H54 (cell line): ENCODE measurements at places on chromosomes 12 and 14.
A peak's percentile ranks its signal among the peaks of the same experiment; 100 is the strongest.

- DNase-seq = no peak
Measured at GRCh38 chr14:90297876-90298629, 33.7 kb downstream of the NRDE2 start.

- DNase-seq = peak; percentile 1
Measured at GRCh38 chr14:41062826-41063225, 543.9 kb upstream of the LRFN5 start.

- peak; percentile 75 for DNase-seq
Measured at GRCh38 chr12:122190842-122191668, 8.1 kb downstream of the LRRC43 start.

DNA sequence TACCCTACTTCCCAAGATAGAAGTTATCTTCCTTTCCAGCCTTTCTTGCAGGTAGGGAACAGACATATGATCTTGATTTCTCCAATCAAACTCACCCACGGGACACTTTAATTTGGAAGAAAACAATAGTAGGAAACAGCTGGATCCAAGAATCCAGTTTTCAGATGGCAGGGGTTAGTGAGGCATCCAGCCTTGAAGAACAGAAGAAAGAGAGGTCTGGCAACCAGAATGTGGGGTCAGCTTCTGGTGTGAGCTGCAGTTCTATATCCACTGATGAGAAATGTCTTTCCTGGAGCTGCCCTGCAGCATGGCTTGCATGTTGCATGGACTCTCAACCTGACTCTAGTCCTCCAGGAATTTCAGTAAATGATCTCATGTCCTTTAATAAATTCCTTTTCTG lies 83.8 kb downstream of the TTC8 start:
- no peak for DNase-seq

- DNase-seq = peak; percentile 56
Measured at GRCh38 chr14:104130974-104131651, 7.3 kb upstream of the KIF26A start.

GRCh38 chr14:24162093-24162492 lies 1.0 kb downstream of the IRF9 start:
- no peak for DNase-seq

GRCh38 chr12:43762596-43762995 lies 3.8 kb downstream of the IRAK4 start:
- DNase-seq = no peak

- DNase-seq = no peak
Measured at GRCh38 chr12:2825132-2825531, 9.7 kb downstream of the NRIP2 start.

GRCh38 chr14:79242666-79243065 lies 968.6 kb downstream of the DIO2 start:
- no peak for DNase-seq

GRCh38 chr14:41303506-41303905 lies 303.2 kb upstream of the LRFN5 start:
- no peak for DNase-seq

- no peak for DNase-seq
Measured at GRCh38 chr12:46490635-46491034, 118.1 kb upstream of the SLC38A2 start.

DNA sequence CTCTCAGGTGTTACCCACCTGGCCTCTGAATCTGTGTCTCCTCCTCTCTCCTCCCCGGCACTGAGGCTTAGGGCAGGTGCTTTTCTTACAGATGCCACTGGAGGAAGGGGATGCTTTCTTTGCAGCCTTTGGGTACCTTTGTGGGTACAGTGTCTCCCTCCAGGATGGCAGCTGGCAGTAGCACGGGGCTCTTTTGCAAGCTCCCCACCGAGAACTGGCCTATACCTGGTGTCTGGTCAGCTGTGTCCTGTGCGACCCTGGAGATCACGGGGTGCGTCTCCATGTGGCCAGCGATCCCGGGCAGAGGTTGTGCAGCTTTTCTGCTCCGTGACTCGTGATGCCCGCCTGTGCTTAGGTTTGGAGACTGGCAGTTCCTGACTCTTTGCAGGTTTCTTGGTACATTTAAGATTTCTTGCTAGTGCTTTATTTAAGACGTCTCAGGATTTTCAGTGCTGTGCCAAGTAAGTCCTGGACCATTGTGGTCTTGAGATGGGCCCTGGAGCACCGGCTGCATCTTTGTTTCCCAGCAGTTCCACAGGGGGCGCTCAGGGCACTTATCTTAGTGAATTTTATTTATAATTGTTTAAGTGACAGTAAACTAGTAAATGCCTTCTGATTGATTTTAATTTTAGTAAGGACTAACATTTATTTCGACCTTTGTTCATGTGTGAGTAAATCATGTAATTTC lies 68.9 kb downstream of the DDX51 start:
- DNase-seq = no peak

GRCh38 chr14:48955857-48956256 lies 630.3 kb downstream of the RPS29 start:
- no peak for DNase-seq

DNA sequence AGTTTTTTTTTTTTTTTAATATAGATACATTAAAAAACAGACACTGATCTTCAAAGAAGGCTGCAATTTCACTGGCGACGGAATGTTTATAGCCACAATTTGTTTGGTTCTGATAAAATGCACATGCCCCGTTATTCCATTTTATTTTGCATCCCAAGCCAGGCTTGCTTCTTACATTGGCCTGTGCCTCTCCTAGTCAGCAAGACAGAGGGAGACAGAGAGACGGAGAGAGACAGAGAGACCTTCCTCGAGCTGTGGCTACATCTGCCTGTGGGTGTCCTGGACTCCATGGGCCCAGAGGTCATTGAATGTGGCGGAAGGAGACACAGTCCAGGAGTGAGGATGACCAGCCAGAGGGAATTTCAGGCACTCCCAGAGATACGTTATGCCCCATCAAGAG lies 926.6 kb downstream of the VRK1 start:
- no peak for DNase-seq

- no peak for DNase-seq
Measured at GRCh38 chr12:14828892-14829291, 14.4 kb downstream of the ART4 start.

DNA sequence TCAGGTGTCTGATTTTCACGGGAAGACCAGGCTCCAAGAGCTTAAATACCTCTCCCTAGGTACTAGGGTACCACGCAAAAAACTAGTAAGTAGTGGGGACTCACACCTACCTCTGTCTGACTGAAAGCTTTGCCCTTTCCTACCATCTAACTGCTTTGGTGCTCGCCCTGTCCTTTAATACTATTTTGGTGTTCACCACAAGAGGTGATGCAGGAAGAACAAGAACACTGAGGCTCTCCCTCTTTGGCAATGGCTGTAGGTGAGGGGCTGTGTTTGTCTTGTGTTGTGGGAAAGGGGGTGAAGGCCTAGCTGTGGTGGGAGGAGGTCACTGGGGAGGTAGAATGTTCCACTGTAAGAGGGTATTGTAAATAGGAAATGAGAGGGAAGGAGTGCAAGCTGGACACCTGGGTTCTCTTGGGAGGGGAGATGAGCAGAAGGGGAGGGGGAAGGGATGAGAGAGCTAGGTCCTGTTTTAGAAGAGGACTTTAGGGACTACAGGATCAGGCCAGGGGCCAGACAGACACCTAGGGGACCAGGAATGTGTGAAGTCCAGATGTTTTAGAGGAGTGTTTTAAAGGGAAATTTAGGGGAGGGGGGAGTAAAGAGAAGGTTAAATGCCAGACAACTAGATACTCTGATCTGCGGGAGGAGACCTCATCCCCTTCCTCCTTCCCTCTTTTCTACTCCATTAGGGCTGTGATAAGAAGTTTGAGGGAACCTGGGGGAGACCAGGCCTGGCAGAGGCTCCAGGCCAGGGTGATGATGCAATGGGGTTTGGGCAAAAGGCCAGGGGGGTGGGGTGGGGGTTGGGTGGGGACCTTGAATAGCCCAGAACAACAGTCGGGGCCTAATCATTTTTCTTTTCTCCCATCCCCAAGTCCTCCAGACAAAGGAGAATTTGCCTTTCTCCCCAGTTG lies 2.1 kb downstream of the ITGA5 start:
- DNase-seq = no peak

DNA sequence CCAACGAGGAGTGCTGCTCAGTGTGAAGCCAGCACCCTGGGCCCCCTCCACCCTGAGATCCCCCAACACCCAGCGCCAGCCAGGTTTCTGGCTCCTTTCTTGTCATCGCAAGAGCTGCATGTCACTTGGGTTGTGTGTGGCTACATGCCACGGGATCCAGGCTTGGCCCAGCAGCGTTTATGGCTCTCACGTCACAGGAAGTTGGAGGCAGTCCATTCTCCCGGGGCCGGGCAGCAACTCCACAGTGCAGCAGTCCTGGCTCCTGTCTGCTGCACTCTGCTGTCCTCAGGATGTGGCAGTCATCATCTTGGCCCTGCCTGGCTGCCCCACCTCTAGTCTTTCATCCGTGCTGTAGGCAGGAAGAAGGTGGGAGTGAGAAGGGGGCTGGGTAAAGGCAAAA lies 78.3 kb downstream of the AACS start:
- DNase-seq = no peak

DNA sequence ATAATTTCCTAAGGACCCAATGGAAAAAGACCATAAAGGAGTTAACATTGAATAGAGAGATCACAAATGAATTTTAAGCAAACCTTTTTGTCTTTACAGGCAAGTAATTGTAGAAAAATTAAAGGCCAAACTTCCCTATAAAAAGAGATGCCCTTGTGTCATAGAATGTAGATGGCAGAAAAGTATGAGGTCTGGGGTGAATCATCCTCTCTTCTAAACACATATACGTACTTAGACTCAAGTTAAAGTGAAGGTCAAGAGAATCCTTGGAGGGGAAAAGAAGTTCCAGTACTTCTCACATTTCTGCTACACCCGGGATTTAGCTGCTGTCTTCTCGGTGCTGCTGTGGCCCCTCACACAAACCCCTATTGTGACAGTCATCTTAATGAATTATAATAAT lies 116.2 kb upstream of the ARID2 start:
- no peak for DNase-seq

GRCh38 chr12:50604640-50604920 lies 99.8 kb downstream of the DIP2B start:
- no peak for DNase-seq

GRCh38 chr12:66380769-66381535 lies 78.7 kb downstream of the HELB start:
- no peak for DNase-seq

GRCh38 chr14:56216626-56217379 lies 98.6 kb downstream of the PELI2 start:
- no peak for DNase-seq

GRCh38 chr14:89123851-89124250 lies 293.2 kb downstream of the FOXN3 start:
- DNase-seq = no peak

GRCh38 chr14:98270201-98270600 lies 1001.8 kb downstream of the BCL11B start:
- DNase-seq = no peak
